Natural killer cell treated with Interleukin-12 subunit alpha and Interleukin-12 subunit beta and Interleukin-15 and Interleukin-18, amount 100 ng/mL, for 72 hours (primary cell): ENCODE measurements at places on chromosomes 2 and 18. TPM values are rescaled to one million over a fixed set of nuclear protein-coding genes. Genes with fewer than 3 reads are reported as not detected.
A peak's percentile ranks its signal among the peaks of the same experiment; 100 is the strongest.

DNA sequence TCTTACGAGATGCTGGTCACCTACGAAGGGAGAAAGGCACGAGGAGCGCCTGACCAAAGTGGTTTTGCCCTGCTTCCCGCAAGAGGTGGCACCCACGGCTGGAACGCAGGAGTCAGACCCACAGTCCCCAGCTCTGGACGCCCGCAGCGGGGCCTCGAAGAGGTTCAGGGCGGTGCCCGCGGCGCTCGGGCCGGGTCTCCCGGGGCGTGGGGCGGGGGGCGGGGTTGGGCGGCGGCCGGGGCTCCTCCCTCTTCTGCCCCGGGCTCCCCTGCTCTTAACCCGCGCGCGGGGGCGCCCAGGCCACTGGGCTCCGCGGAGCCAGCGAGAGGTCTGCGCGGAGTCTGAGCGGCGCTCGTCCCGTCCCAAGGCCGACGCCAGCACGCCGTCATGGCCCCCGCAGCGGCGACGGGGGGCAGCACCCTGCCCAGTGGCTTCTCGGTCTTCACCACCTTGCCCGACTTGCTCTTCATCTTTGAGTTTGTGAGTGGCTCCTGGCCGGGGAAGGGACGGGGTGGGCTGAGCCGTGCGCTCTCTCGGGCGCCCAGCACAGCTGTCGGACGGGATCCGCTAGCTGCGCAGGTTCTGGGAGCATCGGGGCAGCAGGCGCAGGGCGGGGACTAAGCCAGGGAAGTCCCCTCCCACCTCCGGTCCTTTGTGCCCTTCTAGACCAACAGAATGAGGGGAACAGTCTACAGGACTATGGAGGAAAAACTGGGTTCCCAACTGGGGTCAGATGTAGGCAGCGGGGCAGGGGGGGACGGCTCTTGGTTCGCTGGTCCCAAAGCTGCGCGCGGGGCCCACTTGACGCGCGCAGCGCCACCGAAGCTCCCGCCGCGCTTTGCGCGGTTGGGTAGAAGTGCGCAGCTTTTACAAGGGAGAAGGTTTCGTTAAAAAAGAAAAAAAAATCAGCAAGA is at the start of gene MAL:
TSS of gene MAL (plus strand) at position 303 of the 914 bp plus-strand sequence. CDS start at position 388, 85 bp downstream.
- DNase-seq = peak; percentile 55

DNA sequence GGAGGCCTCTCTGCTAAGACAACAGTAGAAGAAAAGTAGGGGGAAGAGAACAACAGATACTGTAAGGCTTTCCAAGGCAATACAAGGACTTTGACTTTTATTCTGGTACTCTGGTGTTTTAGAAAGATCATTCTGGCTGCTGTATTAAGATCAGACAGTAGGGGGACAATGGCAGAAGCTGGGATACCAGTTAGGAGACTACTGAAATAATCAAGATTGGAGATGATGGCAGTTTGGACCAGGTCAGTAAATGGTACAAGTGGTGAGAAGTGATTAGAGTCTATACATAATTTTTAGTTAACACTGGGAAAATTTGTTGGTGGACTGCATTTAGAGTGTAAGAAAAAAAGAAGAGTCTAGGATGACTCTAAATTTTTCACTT is 139.7 kb downstream of the ROCK1 start:
- DNase-seq = no peak

DNA sequence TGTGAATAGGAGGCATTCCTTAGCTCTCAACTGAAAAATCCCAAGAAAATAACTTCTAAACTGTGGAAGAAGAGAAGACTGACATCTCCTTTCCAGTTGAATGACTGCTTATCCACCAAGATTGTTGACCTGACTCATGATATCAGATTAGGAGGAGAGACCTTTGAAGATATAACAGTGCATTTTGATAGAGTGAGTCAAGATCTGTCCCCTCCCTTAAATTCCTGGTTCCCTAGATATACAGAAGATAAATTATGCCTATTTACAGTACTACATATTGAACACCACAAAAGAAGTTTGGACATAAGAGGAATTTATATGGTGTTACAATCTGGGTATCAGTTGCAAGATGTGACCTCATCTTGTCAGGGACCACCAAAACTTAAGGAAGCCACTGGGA is 285.3 kb upstream of the ZSWIM2 start:
- DNase-seq = no peak

DNA sequence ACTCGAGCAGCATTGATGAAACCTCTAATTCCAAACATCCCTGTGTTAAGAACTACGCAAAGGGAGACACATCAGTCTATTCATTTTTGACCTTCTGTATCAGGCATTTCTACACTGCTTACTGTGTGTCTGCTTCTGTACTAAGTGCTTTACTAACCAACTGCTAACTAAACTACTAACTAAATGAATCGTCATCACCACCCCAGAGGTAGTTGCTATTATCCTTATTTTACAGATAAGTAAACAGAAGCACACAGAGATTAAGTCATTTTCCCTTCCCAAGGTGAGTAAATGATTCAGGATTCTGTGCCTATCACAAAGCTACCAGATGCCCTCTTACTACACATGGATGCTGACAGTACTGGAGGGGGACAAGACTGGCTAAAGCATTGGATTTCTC is 284.1 kb downstream of the AGPS start:
- no peak for DNase-seq

GRCh38 chr2:97935719-97936161 is 60.0 kb downstream of the TMEM131 start:
- DNase-seq = no peak

GRCh38 chr2:107430596-107431266 is 396.0 kb upstream of the RGPD4 start:
- DNase-seq = no peak

DNA sequence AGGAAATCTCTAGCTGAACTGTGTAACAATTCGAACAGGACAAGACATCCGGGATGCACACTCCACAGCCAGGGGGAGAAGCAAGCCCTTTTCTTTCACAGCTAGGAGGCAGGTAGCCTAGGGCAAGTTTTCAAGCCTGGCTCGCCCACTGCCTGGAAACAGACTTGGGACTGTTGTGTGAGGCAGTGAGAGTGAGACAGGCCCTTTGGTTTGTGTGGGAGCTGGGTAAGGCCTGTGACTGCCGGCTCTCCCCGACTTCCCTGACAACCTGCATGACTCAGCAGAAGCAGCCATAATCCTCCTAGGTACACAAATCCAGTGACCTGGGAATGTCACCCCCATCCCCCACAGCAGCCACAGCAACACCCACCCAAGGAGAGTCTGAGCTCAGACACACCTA is 179.7 kb downstream of the WDPCP start:
- no peak for DNase-seq

RUFY4 gene
- 0.86 TPM for total RNA-seq

GRCh38 chr2:51960841-51961335 is 929.0 kb upstream of the NRXN1 start:
- DNase-seq = no peak

PARD3B gene
- total RNA-seq = 0.52 TPM

GRCh38 chr2:119301413-119301812 is 65.2 kb downstream of the C2orf76 start:
- no peak for DNase-seq

GRCh38 chr2:237643582-237644380 is 16.4 kb downstream of the LRRFIP1 start:
- no peak for DNase-seq

- DNase-seq = peak; percentile 89
Observed at GRCh38 chr2:74440378-74441169, 1.2 kb downstream of the RTKN start.

DNA sequence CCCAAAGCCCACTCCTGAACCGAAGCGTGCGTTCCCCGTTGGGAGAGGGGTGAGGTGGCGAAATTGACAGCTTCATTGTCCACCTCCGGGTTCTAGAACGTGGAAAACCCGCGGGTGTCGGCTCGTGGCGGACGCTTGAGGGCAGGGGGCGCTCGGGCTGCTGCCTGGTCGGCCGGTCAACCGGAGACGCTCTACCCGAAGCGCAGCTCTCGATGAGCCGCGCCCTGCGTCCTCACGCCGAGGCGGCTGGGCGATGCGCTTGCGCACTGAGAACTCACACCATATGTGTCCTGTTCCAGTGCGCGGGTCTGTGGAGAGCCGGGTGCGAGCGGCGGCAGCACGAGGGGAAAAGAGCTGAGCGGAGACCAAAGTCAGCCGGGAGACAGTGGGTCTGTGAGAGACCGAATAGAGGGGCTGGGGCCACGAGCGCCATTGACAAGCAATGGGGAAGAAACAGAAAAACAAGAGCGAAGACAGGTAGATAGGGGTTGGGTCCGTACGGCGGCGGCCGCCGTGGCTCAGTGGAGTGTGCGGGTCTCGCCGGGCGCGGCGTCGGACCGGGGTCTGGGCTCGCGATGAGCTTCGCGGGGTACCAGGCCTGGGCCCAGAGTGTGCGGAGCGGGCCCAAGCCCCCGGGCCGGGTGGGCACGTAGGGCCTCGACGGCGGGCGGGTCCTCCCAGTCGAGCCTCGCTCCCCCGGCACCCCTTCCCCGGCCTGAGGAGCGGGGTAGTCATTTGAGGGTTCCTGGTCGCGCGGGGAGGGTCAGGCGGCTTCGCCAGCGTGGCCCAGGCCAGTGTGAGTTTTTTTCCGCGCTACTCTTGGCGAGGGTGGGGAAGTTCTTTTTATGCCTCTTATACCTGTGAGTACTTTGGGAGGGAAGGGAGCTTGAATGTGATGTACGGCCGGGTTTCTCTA is at the start of gene EIF5B:
TSS of gene EIF5B (plus strand) at position 277 of the 916 bp plus-strand sequence. CDS start at position 443, 166 bp downstream.
- peak; percentile 98 for DNase-seq

DNPEP gene
- 85.3 TPM for total RNA-seq

- no peak for DNase-seq
Observed at GRCh38 chr2:124193706-124194105, 168.6 kb downstream of the CNTNAP5 start.

DUSP19 gene
- 1.5 TPM for total RNA-seq

DNA sequence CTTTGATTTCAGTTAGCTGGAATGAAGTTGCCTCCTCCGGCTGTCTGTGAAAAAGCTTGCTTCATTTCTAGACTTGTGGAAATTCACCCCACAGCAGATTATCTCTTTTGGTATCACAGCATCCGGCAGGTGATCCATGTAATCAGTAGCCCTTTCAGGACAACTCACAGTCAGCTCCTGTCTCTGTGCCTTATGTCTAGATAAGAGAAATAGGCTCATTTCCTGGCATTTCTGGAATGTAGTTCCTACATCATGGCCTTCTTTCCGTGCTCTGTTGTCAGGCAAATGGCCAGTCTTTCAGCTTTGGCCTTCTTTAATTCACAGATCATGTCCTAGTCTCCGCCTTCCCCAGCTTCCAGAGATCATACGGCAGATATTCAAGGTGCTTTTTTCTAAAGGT is 455.4 kb downstream of the NUP35 start:
- no peak for DNase-seq

DNA sequence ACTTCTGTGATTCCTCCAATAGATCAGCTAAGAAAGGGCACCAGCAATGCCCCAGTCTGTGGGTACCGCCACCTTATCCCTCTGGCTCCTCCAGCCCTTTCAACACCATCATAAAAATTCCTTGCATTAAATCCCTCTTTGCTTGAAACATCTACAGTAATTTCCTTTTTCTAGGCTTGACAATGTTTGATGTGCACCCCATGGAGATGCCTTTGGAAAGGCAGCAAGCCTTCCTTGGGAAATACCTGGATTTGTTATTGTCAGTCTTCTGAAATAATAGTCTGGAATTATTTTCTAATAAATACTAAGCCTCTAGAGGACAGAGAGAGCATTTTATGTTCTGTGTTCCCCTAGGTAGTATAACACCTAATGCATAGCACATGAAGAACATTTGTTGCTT is 46.1 kb downstream of the NCKAP5 start:
- DNase-seq = no peak

DNA sequence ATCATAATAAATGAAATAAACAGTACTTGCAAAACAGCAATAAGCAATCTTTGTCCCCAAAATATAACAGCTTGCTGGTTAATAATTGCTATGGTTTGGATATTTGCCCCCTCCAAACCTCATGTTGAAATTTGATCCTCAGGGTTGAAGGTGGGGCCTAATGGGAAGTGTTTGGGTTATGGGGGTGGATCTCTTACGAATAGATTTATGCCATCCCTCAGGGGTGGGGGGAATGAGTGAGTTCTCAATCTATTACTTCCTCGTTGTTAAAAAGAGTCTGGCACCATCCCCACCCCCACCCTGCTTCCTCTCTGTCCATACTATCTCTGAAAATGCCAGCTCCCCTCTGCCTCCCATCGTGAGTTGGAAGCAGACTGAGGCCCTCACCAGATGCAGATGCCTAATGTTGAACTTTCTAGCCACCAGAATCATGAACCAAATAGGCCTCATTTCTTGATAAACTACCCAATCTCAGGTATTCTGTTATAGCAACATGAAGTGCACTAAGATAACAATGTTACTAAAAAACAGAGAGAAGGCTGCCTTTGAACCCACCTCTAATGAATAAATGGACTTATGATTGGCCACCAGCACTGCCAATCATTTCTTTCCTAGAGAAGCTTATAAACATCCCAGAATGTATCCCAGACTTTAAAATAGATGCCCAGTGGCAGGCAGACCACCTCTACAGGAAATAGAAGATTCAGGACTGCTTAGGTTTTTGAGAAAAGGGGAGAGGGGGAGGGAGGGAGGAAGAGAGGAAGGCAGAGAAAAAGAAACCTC is 90.1 kb downstream of the ALPK2 start:
- DNase-seq = no peak

LYG2 gene
- not detected for total RNA-seq

EPHA4 gene
- total RNA-seq = 9.7 TPM

DNA sequence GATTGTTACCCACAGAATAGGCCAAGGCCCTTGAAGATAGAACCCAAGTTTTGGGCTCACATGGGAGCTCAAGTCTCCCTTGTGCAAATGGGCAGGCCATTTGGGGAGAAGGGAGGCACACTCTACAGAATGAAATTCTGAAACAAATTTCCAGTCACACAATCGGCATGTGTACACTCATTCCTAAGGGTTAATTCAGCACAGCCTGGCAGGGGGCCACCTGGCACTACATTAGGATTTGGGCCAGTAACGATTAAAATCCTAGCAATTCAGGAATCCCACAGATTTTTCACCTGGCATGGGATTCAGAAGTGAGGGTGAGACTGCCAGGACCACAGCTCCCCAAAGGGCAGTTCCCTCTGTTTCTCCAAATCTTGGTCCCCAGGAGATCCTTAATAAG is 46.4 kb downstream of the BMP10 start:
- no peak for DNase-seq
